Dermis microvascular lymphatic vessel endothelial cell (primary cell): ENCODE measurements at places on chromosomes 7 and 10. TPM values are rescaled to one million over a fixed set of nuclear protein-coding genes. Genes with fewer than 3 reads are reported as not detected.

Gene HPSE2
- total RNA-seq, result under 0.01 TPM in 1 of 2 replicates, not detected in the other

Gene LLCFC1
- total RNA-seq, result not detected in 2 replicates

Gene SPAG6
- total RNA-seq, result not detected in 2 replicates

Gene C10orf90
- not detected in 2 replicates for total RNA-seq

Gene TCERG1L
- total RNA-seq, result not detected in 2 replicates

Gene CTAGE8
- under 0.01 and 0.13 TPM in 2 replicates for total RNA-seq

Gene HOXA11
- total RNA-seq, result 0.13 TPM in 2 replicates

Gene LIPN
- total RNA-seq, result not detected in 2 replicates

Gene NANOS1
- 0.13 and 0.76 TPM in 2 replicates for total RNA-seq

Gene ZNF239
- 0.13 and 0.25 TPM in 2 replicates for total RNA-seq

Gene LRRC18
- total RNA-seq, result not detected in 2 replicates

Gene NRAP
- total RNA-seq, result not detected in 2 replicates

Gene ANKRD30A
- not detected in 2 replicates for total RNA-seq

Gene PPP1R17
- not detected in 2 replicates for total RNA-seq

Gene DKK1
- 11.8 and 12.7 TPM in 2 replicates for total RNA-seq

Gene ACSL5
- 34.4 and 59.9 TPM in 2 replicates for total RNA-seq

Gene CCL26
- not detected in 2 replicates for total RNA-seq

Gene ENKUR
- 0.38 and 0.51 TPM in 2 replicates for total RNA-seq

Gene MET
- 36.8 and 43.0 TPM in 2 replicates for total RNA-seq

Gene ACSM6
- total RNA-seq, result not detected in 2 replicates

Gene FAM204A
- 31.7 and 37.8 TPM in 2 replicates for total RNA-seq

Gene CCL24
- not detected in 2 replicates for total RNA-seq

Gene DRGX
- not detected in 2 replicates for total RNA-seq

Gene CDHR1
- total RNA-seq, result 0.25 and 0.26 TPM in 2 replicates

Gene ADAM8
- 0.13 TPM in 2 replicates for total RNA-seq

Gene ZNF786
- total RNA-seq, result 4.9 and 7.3 TPM in 2 replicates

Gene GPC2
- total RNA-seq, result 1.9 and 2.8 TPM in 2 replicates

Gene ZFAND2A
- total RNA-seq, result 10.0 and 15.4 TPM in 2 replicates

Gene PTF1A
- total RNA-seq, result not detected in 2 replicates

Gene EPO
- not detected in 2 replicates for total RNA-seq

Gene RBM20
- 0.77 and 1.5 TPM in 2 replicates for total RNA-seq

Gene PON1
- total RNA-seq, result not detected in 2 replicates

Gene C7orf57
- under 0.01 TPM in 1 of 2 replicates, not detected in the other for total RNA-seq

Gene EN2
- under 0.01 TPM in 1 of 2 replicates, not detected in the other for total RNA-seq

Gene BMPER
- 0.13 and 4.9 TPM in 2 replicates for total RNA-seq

Gene SEC31B
- total RNA-seq, result 0.90 and 1.8 TPM in 2 replicates

Gene VSTM4
- 0.39 and 3.0 TPM in 2 replicates for total RNA-seq

Gene C10orf105
- under 0.01 TPM in 1 of 2 replicates, not detected in the other for total RNA-seq
